Stimulated activated CD4-positive, alpha-beta T cell treated with anti-CD3 and anti-CD28 coated beads, Interleukin-2, amount 100 ng/mL, for 48 hours (primary cell): ENCODE measurements at places on chromosomes 4 and X.
A peak's percentile ranks its signal among the peaks of the same experiment; 100 is the strongest.

GRCh38 chrX:130110379-130111219 lies at the start of gene ELF4:
TSS of gene ELF4 (minus strand) at chrX:130110497. CDS start at chrX:130081330, 29,167 bp downstream.
- no peak for DNase-seq

DNA sequence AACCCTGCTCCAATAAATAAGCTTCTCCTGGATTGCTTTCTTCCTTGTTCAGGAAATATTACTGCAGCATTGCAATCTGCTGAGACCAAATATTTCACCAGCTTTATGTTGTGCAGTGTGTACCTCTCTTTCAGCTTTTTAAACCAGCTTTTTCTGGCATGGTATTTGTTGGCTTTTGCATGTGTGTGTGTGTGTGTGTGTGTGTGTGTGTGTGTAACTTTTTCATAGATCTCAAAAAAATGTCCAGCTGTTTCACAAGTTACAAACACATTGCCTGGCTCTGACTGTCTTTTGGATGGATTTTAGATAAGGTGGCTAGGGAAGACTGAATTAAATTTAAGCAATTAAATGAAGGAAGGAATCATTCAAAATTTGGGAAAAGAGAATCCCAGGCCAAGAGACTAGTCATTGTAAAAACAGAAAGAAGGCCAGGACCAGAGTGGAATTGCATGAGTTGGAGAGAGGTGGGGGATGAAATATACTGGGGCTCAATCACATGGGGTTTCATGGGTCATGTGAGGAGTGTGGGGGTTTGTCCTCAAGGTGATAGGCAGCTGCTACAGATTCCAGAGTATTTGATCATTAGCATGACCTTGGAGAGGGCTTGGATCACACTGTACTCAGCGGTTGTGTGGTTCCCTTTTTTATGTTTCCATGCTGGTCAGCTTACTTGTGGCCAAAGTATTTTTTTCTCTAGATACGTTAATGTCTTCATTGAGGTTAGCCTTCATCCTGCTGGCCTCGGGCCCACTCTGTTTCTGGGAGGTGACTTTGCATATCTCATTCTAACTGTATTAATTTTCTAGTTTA lies 357.7 kb upstream of the BOD1L1 start:
- no peak for DNase-seq

DNA sequence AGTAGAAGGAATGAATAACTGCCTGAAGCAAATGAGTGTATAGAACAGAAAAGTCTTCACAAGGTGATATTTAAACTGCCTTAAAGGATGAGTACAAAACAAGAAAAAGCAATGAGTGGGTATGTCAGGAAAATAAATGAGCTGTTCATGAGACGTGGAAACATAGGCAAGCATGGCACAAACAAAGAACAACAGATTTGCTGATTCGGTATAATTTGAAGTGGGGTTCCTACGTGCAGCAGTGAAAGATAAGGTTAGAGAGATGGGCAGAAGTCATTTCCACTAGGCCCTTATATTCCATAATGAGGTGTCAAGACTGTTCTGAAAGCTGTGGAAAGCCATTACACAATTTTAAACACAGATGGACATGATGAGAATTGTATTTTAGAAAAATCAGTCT lies 506.6 kb downstream of the KLHL13 start:
- DNase-seq, result no peak

- no peak for DNase-seq
Observed at GRCh38 chr4:122163301-122163700, 11.2 kb downstream of the BLTP1 start.

DNA sequence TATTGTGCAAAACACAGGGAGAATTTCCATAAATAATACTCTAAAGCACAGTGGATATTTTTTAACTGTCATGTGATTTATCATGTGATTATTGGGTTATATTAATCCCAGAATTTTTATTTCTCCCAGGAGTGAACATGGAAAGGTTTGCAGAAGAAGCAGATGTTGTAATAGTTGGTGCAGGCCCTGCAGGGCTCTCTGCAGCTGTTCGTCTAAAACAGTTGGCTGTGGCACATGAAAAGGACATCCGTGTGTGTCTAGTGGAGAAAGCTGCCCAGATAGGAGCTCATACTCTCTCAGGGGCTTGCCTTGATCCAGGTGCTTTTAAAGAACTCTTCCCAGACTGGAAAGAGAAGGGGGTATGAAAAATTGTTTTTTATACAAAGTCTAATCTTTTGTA lies 10.0 kb downstream of the ETFDH start:
- DNase-seq, result no peak

- DNase-seq, result no peak
Observed at GRCh38 chr4:60396341-60397049, 803.6 kb upstream of the ADGRL3 start.

DNA sequence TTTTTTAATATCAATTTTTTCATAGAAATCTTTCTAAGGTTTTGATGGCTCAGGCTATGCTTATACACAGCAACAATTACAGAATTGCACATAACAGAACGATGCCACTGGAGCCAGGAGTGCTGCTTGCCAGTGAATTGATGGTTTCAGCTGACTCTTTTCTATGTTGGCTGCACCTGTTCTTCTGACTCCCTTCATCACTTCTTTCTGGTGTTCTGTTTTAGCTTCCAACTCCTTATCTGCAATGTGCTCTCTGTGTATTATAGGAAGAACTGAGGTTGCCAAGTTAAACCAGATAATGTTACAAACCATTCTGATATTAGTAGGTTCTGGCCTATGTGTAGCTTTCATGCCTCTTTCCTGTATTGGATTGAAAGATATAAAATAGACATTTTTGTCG lies 11.6 kb upstream of the VEGFD start:
- no peak for DNase-seq

DNA sequence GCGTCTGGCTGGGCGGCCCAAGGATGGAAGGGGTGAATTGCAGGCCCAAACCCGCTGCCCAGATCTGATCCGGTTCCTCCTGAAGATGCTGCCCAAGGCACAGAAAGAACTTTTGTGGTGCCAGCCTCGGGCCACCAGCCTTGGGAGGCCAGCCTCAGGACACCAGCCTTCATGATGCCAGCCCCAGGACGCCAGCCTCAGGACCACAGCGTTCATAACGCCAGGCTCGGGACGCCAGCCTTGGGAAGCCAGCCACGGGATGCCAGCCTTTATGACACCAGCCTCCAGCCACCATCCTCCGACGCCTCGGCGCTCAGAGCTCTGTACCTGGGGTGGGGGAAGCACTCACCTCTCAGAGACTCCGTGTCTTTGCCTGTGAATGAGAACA lies 107.8 kb downstream of the ADRA2C start:
- DNase-seq, result no peak

GRCh38 chr4:187309456-187309855 lies 585.8 kb upstream of the FAT1 start:
- DNase-seq, result no peak

DNA sequence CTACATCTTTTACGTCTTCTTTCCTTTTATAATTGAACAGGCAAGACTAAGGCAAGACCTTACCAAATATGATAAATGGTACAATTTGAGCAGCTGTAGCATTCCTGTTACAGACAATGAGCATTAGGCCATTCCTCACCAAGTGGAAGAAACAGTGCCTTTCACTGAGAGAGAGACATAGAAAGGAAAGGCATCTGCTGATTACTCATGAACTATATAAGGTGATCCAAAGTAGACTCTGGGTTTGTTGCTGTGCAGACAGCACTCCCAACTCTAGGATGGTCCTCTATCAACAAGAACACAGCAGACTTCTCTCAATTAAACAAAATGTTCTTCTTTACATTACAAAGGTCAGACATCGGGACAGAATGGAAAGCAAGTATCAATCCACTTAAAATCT lies 91.9 kb downstream of the FAM13A start:
- DNase-seq, result no peak

- DNase-seq, result peak; percentile 40
Observed at GRCh38 chr4:170259631-170260153, 169.9 kb upstream of the AADAT start.

DNA sequence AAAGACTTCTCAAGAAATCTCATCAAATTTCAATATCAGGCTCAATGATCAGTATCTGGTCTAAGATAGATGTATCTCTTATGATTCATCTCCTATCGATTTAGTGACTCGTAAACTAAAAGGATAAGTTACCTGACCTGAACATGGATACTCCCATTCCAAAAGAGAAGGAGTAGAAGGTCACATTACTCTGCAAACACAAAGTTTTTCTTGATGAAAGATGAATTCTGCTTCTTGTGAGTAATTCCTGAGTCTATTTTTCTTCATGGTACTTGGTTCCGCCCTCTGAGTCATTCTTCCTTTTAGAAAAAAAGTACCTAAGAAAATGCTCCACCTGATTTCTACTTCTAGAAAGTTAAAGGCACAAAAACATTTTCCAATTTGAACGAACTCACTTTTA lies 223.1 kb upstream of the SLIT2 start:
- DNase-seq, result no peak

DNA sequence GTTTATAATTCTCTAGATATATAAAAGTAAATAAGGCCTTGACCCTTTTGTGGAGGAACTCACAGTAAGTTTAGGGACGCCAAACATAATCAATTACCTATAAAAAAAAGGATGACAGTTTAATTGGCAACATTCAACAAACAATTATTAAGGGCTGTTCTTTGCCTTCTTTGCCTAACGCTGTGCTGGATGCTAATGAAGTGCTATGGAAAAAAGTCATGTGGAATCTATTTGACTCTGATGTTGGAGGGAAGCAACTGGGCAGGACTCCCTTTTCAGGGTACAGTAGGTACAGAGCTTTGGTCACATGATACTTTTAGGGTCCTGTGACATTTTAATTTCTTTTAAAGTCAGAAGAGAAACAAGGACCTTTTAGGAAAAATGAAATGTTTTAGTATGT lies 91.1 kb downstream of the PCDH7 start:
- no peak for DNase-seq

- DNase-seq, result no peak
Observed at GRCh38 chr4:77930876-77931275, 68.2 kb downstream of the MRPL1 start.

DNA sequence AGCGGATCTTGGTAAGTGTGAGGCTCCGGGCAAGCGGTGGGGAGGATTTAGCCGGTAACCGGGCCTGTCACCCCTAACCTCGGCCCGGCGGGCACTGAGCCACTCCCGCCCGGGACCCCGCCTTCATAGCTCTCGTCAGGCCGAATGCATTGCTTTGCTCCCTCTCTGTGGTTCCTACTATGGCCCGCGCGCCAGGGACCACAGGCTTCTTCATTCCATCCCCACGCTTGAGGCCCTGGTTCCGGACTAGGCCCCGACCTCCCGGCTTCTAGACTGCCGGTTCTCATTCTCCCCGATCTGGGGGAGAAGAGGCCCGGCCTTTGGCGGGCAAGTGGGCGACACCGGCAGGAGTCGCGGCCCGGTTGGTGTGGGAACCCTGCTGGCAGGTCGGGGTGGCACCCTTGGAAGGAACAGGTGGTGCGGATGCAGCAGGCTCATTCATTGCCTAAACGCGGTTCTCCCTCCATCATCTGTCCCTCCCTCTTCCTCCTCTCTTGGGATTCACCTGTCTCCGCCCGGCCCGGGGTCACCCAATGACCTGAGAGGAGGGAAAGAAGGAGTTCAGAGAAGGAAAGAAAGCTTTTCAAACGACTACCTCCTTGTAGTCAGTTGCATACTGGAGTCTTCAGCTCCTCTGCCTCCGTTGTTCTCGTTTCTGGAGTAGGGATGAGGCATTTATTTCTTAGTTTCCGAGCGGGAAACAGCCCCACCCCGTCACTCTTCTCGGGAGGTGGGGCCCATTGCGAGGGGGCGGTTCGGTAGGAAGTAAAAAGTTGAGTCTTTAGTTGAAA lies at the start of gene NDUFC1:
Gene NDUFC1 (minus strand): TSS at position 657 of the 791 bp plus-strand sequence. CDS start 6,679 bp downstream, outside the sequence.
- DNase-seq, result peak; percentile 42

DNA sequence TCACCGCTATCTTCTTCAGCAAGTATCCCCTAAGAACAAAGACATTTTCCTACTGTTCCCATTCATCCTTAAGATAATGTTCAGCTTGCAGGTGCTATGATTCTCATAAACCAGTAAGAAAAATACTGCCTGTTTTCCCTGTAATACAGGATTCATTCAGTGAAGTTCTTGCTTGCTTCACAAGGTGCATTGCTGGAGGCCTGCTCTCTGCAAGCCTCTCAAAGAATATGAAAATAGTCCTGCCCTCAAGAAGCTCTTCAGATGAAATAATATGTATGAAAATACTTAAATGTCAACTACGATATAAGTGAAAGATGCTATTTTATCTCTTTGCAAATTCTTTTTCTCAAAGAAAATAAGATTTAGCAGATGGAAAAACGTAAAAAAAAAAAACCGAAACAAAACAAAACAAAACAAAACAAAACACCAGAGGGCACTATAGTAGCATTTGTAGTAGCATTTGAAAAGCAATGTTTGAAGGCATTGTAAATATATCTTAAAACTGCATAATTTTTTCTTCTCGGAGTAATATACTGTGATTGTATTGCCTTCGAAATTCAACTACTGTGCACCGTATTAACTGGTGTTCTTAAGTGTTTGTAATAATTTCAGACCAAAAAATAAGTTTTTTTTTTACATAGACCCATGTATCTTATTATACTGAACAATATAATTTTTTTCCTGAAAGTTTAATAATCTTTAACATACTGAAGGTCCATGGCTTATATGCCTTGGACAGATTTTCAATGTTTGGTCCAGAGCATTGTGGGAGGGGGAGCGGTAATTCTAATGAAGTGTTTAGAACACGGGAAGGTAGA lies 26.0 kb downstream of the ADH4 start:
- no peak for DNase-seq

GRCh38 chr4:147582386-147583060 lies 34.7 kb upstream of the TMEM184C start:
- no peak for DNase-seq

GRCh38 chr4:143344041-143344440 lies 7.4 kb downstream of the GAB1 start:
- DNase-seq, result no peak

GRCh38 chr4:1458581-1458980 lies 52.3 kb upstream of the NKX1-1 start:
- no peak for DNase-seq

DNA sequence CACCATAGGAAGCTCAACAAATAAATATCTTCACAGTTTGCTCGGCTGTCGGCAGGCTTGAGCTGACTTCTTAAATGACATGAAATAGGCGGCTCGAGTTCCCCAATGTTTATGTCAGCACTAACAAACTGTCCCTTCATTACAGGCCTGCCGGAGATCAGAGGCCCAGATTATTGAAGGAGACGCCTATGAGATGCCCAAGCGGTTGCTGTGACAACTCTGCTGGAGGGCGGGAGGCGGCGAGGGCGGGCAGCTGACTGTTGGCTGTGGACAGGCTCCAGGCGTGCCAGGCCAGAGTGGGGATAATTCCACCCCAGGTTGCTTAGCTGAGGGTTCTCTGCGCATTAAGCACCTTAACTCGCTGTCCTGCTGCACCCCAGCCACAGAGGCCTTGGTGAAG lies 39.2 kb upstream of the MSX1 start:
- DNase-seq, result no peak

- DNase-seq, result no peak
Observed at GRCh38 chr4:73067971-73068394, 1.5 kb downstream of the COX18 start.

DNA sequence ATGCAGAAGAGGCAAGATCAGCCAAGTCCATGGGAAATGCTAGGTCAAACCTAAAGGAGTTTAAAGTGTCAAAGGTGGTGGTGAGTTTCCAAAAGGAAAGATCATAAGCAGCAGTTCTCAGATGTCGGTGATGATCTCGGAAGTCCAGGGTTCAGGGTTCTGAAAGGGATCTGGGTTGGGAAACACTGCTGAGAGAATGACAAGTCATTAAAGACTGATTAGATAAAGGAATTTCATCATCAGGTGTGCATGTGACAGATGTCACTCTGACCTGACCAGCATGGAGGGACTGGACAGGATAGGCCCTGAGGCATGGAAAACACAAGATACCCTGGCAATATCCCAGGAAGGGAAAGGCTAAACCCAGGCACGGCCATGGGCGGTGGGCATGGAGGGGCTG lies 195.7 kb upstream of the TBL1X start:
- no peak for DNase-seq
